ENCODE measurements at places on chromosomes 12 and 14.
A peak's percentile ranks its signal among the peaks of the same experiment; 100 is the strongest.

GRCh38 chr14:89027097-89027740, 202.8 kb downstream of the TTC8 start:
- peak; percentile 89 for DNase-seq

- DNase-seq = no peak
Measured at GRCh38 chr12:42221726-42222125, 16.3 kb downstream of the YAF2 start.

GRCh38 chr12:65362234-65363031, 84.0 kb downstream of the MSRB3 start:
- DNase-seq = no peak

GRCh38 chr14:54503486-54503885, 6.2 kb upstream of the CGRRF1 start:
- DNase-seq = no peak

DNA sequence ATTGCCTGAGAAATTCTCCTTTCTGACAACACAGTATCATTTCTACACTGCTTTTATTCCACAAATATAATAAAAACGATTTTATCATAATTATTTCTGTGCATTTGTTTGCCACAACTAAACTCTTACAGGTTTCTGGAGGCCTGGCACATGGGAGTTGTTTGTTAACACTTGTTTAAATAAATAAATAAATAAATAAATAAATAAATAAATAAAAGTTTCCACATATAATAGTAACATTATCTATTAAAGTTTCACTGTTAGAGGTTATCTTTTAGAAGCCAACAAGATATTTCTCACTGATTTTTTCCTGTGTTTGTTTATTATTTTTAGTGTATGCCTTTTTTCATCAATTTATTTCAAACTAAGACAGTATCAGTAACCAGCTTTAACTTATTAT, 323.3 kb downstream of the FOXG1 start:
- DNase-seq = no peak

DNA sequence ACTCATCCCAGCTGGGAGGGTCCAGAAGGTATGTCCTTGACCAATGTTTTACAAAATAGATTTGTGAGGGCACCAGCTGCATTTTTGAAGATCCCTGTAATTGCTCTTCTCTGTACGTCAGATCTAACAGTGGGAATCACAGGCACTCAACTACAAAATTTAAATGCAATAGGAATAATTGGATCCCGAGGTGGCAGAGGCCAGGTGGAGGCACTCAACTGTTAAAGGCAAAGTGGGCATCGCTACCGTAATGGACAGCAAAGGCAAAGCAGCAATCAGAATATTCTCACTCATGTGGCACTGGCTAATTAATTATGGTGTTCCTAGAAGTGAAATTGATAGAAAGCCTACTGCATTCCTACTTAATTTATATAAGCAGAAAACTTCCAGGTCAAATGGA, 27.9 kb upstream of the PSMC1 start:
- no peak for DNase-seq

DNA sequence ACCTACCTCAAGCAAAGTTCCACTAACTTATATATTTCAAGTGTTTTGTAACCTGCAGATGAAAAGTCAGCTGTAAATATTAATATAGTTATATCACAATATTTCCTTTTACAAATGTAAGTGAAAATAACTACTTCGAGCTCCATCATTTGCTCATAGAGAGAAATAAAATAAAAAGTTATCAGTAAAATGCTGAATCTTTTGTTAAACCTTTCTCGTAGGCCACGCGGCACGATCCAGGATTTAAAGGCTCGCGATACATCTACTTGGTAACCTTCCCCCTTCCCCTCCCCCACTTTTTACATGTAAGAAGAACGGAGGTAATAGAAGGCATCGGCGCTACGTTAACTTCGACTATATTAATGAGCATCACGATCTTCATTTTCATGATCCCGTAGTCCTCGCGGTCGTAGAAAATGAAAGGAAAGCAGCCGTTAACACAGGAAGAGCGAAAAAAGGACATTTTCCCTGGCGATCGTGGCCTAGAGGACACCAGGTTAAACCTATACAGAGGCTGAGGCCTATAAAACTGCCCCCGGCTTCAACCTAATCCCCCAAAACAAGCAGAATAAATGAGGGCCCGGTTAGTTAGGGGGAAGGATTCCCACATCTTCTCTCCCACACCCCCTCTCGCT, 508 bp downstream of the HNRNPC start:
- DNase-seq = peak; percentile 79

DNA sequence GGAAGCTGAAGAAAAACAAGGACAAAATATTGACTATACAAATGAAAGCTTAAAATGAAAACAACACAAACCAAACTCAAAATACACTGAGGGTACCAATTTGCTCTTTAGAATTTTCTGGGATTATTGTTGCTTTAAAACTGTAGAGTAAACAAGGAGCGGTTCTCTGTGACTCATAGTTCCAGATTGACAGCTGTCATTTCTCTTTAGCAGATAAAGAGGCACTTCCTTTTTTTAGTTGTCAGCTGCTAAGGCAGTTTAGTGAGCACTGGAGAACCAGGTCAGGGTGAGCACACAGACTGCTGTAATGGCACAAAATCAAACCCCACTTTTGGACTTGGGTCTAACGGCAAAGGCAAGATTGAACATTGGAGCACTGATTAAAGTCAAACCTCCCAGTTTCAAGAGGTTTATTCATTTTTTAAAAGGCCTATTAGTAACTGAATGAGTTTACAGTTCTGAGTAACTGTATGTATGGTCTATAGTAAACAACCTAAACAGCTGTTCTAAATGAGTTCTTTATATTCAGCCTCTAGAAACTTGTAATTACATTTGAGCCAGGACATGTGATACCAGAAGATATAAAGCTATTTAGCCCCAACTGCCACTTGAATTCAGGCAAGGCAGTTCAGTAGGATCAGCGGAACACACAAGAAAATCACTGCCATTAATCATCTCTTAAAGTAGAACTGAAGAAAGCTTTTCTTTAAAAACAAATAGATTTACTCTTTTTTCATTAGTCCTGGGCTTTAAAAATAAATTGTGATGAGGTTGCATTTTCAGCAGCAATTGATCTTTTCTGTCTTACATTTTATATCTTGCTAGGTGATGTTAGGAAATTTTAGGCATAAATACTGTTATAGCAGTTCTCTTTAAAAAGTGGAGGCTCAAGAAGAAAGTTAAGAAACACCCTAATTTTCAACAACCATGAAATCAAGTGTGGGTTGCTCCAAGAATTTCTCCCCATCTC, 71.7 kb upstream of the PRICKLE1 start:
- DNase-seq = no peak

DNA sequence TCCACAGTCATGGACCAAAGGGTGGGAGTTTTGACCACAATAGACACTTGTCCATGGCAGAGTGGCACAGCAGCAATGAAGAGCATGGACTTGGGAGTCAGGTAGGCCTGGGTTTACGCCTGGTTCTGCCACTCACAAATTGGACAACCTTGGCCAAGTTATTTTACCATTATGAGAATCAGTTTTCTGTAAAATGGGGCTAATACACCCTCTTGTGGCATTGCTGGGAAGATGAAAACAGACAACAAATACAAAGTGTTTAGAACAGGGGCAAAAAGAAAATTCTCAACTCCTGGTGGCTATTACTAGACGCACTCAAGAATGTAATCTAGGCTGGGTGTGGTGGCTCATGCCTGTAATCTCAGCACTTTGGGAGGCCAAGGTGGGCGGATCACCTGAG, 2.6 kb downstream of the C12orf43 start:
- DNase-seq = no peak

DNA sequence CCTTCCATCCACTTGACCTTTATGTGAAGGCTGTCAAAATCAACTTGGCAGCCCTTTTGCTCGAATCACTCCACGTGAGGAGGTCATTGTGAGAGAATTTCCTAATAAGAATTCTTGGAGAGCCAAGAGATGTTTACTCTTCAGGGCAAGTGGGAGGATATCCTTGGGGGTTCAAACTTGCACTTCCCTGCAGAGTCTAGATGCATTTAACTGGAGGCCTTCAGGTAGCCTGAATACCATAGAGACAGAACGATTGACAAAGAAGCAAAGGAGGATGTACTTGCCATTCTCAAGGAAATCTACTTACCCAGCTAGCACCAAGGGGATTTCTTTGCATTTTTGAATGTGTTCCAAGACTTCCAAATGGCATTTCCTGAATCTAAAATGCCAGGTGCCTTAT, 1702.6 kb upstream of the FLRT2 start:
- no peak for DNase-seq

- DNase-seq = no peak
Measured at GRCh38 chr14:59317798-59318505, 129.5 kb downstream of the DAAM1 start.

GRCh38 chr14:61129168-61129745, 148.2 kb downstream of the SLC38A6 start:
- DNase-seq = no peak

GRCh38 chr12:12776261-12776660, 9.2 kb upstream of the APOLD1 start:
- DNase-seq = no peak

GRCh38 chr12:66548338-66549049, 130.4 kb downstream of the GRIP1 start:
- DNase-seq = no peak

- DNase-seq = peak; percentile 84
Measured at GRCh38 chr14:52286661-52287649, 19.5 kb downstream of the PTGDR start.

DNA sequence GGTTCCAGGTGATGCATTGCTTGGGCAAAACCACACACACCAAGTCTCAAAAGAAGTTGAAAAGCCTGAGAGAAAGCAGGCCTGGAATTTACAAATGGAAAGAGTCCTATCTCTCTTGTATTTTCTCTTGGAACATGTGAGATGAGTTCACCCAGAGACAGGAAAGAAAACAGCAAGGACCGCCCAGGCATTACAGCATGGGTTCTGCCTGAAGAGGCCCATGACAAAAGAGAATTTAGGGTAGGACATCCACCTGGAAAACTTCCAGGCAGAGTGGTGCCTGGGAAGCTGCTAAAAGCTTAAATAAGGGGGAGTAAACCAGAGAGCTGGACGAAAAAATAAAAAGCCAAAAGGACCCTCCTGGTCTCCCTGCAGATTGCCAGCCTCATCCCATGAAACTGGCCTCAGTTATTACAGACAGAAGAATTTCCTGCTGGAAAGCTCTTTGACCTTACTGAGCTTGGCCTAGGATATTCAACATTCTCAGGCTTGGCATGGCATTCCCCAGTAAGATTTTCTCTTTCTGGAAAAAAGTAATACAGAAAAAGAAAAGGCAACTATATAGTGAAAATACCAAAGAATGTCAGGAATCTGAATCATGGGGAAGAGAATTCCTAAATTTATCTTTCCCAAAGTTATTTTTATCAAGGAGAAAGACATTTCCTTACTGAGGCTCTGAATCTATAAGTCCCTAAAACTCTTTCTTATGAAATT, 121.3 kb upstream of the NUDT4 start:
- DNase-seq = no peak

Measured in activated CD4-positive, alpha-beta T cell treated with anti-CD3 and anti-CD28 coated beads, Interleukin-2, amount 10 ng/mL, durations not matched to agents 24 days and 14 days (primary cell).